NCI-H1048 (cell line): ENCODE measurements at places on chromosomes 13 and 19.

DNA sequence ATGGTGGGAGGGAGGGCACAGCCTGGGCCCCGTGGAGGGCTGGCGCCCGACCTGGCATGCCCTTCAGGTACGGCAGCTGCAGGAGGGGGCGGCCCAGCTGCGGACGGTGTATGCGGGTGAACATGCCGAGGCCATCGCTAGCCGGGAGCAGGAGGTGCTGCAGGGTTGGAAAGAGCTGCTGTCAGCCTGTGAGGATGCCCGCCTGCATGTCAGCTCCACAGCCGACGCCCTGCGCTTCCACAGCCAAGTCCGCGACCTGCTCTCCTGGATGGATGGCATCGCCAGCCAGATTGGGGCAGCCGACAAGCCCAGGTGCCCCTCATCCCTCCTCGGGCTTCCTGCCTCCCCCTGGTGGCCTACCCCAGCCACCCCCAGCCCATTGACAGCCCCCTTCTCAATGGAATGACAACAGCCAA, 16.6 kb upstream of the SHKBP1 start:
- no peak for DNase-seq

- no peak for DNase-seq
Observed at GRCh38 chr19:17497149-17497798, 14.2 kb upstream of the PGLS start.

DNA sequence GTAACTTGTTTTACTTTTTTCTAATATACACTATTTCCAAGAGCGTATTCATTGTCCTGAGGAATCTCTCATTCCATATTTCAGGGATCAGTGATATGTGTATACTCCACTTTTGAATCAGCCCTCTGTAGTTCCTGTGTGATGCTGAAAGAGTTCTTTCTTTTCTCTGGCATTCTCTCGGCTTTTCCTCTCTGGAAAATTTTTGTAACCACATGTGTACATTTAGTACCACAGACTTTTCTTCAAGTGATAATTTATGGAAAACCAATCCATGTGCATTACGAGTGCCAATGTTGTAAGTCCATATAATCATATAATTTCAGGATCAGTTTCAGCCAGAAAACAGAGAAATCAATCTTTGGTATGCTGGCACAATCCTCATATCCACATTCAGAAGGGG, 102.2 kb upstream of the MBNL2 start:
- no peak for DNase-seq

- DNase-seq: no peak
Observed at GRCh38 chr19:28541029-28541428, 671.9 kb downstream of the UQCRFS1 start.

- DNase-seq: no peak
Observed at GRCh38 chr13:95787356-95788099, 110.6 kb downstream of the DNAJC3 start.

DNA sequence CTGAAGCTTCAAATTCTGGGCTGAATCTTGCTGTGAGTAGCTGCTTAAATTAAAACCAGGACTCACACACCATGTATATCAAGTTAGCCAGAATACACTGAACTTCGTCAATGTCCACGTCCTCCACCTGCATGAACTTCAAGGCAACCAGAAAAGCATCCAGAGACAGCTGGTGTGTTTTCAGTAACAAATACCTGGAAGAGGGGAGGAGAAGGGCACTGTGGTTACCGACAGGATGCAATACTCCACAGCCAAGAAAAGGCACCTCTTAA, 20.4 kb downstream of the PROZ start:
- DNase-seq: no peak

DNA sequence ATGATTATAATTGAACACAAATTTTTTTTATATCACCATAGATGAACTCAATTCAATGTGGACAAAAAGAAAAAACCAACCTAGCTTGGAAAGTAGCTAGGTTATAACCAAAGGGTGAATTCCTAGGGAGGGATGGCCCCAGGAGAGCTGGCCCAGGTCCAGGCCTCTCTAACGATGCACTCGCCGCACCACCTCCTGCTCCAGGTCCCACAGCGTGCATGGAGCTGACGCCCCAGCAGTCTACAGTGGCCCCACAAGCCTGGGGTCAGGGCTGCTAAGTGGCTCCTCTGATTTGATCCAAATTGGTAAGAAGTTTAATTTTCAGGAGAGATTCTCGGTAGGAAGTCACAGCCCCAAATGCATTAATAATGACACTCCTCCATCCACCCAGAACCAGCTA, 48.8 kb downstream of the TSHZ3 start:
- no peak for DNase-seq

GRCh38 chr13:110835721-110836604, 78.9 kb downstream of the ANKRD10 start:
- DNase-seq: no peak

DNA sequence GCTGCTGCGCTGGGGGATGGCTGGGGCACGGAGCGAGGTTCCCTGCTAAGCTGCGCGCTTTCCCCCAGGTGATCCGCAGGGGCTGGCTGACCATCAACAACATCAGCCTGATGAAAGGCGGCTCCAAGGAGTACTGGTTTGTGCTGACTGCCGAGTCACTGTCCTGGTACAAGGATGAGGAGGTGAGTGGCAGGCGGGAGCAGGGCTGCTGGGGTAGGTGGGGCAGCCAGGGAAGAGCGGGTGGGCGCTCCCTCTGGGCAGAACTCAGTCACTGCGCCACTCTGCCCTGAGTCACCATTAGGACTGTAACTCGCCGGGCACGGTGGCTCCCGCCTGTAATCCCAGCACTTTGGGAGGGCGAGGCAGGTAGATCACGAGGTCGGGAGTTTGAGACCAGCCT, 23.8 kb downstream of the TMED1 start:
- DNase-seq: no peak

DNA sequence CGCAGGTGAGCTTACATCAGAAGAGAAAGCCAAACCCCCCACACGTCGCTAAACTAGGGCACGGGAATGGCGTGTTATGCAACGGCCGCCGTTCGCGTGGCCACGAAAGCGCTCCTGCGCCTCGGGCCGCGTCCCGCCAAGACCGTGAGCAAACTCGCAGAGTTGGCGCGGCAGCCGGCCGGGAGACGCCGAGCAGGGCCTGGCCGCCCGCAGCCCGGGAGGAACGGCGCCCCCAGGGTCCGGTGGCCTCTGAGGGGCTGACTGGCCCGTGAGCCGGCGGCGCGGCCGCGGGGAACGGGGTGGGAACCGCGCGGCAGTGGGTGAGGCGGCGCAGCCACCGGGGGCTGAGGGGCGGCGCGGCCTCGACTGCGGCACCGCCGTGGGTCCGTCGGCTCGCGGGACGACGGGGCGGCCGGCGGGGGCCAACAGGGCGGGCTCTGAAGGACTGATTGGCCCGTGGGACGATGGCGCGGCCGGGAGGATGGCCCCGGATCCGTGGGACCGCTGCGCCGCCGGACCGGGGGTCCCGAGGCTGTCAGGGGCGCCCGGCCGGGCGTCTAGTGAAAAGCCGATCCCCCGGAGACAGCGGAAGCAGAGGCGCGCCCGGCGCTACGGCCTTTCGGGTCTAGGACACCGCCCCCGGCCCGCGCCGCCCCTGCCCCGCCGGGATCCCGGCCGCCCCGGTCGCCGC, 903 bp downstream of the LATS2 start:
- DNase-seq: no peak

- no peak for DNase-seq
Observed at GRCh38 chr19:43597876-43598275, 1.5 kb downstream of the ZNF576 start.

GRCh38 chr19:32566246-32566830, 14.7 kb upstream of the PDCD5 start:
- DNase-seq: no peak

GRCh38 chr19:14310055-14310454, 71.2 kb upstream of the ADGRE5 start:
- no peak for DNase-seq

DNA sequence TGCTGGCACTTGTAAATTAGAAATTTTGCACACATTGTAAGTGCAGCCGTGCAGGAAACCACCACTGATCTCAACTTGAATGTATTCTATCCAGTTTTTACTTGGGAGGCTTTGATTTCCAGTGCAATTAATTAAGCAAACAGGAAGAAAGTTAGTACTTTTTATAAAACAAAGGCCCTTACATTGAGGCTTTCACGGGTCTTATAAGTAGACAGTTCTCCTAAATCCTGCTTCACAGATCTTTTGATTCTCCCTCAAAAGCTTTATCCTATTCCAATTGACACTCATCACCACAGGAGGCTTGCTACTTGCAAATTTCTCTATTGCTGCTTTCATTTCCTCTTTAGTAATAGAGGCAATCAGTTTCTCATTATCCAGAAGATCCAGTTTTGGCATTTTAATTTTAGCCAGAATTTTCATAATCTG, 90.1 kb downstream of the ERCC5 start:
- DNase-seq: no peak

GRCh38 chr13:112968910-112969691, at the start of gene MCF2L:
Gene MCF2L (plus strand): TSS chr13:112969214. CDS start chr13:112969380, 166 bp downstream.
- DNase-seq: no peak

DNA sequence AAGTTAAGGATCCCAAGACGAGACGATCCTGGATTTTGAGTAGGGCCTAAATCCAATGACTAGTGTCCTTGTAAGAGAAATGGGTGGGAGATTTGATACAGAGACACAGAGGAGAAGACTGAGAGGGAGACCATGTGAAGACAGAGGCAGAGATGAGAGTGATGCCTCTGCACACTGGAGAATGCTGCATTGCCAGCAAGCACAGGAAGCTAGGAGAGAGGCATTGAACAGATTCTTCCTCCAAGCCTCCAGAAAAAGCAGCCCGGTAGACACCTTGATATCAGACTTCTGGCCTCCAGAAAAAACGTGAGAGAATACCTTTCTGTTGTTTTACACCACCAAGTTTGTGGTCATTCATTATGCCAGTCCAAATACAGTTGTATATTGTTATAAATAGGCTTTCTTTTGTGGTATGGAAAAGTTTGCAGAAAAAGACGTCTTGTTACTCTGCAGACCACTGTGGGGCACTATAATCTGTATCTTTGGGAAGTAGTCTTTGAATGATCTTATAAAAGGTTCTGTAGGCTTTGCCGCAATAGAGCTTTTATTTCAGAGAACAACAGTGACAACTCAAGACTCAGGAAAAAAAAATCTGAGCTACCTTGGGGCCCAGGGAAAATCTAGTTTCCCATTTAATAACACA, 17.9 kb upstream of the RFC3 start:
- DNase-seq: no peak

DNA sequence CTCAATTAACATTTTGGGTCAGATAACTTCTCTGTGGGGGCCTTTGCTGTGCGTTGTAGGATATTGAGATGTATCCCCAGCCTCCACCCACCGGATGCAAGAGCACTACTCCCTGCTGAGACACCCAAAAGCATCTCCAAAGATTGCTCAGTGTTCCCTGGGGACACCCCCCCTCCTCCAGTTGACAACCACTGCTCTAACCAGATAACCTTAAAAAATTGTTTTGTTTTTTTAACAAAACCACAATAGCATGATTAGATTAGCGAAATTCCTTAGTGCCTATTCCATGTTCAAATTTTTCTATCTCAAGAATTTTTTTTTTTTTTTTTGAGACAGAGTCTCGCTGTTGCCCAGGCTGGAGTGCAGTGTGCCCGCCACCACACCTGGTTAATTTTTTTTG, 2.6 kb upstream of the EPN1 start:
- DNase-seq: no peak

DNA sequence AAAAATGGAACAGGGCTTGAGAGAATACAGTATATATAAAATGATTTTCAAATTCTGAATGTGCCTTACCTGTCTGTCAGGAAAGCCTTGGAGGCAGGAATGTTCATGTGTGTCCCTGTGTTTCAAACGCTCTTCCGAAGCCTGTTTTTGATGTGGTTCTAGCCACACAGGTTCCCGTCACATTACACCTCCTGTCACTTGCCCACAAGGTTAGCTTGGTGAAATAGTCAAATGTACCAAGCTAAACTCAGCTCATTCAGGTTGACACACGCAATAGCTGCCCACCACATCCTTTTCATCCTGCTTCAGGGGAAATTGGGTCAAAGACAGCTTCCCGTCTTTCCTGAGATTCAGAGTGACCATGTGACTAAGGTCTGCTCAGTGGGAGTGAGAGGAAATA, 574.0 kb downstream of the EFNB2 start:
- DNase-seq: no peak

DNA sequence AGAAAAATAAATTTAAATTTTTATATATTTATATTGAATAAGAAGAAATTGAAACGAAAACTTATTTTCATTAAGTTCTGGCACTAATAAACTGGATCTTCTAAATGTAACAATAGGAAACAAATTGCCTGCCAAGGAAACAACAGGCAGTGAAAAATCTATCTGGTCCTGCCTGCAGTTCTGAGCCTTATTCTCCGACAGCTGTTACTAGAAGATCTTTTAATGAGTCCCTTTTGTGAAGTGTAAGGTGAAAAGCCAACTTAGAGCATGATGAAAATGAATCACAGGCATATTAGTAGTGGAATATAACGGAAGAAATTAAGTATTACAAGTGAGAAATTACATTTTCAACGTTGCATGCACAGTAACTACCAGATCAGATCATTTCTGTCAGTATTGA, 1002.7 kb upstream of the PCDH20 start:
- no peak for DNase-seq

GRCh38 chr13:47218611-47219010, 321.8 kb upstream of the HTR2A start:
- no peak for DNase-seq

DNA sequence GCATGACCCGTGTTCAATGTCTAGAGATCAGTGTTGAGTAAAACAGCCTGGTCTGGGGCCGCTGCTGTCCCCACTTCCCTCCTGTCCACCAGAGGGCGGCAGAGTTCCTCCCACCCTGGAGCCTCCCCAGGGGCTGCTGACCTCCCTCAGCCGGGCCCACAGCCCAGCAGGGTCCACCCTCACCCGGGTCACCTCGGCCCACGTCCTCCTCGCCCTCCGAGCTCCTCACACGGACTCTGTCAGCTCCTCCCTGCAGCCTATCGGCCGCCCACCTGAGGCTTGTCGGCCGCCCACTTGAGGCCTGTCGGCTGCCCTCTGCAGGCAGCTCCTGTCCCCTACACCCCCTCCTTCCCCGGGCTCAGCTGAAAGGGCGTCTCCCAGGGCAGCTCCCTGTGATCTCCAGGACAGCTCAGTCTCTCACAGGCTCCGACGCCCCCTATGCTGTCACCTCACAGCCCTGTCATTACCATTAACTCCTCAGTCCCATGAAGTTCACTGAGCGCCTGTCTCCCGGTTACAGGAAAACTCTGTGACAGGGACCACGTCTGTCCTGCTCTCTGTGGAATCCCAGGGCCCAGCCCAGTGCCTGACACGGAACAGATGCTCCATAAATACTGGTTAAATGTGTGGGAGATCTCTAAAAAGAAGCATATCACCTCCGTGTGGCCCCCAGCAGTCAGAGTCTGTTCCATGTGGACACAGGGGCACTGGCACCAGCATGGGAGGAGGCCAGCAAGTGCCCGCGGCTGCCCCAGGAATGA, 1.5 kb upstream of the CEACAM5 start:
- DNase-seq: no peak

GRCh38 chr13:42876270-42876714, 94.9 kb downstream of the FAM216B start:
- no peak for DNase-seq

GRCh38 chr19:11159598-11160439, 4.2 kb upstream of the SPC24 start:
- DNase-seq: no peak

GRCh38 chr19:55578761-55579747, 1.6 kb downstream of the ZNF579 start:
- no peak for DNase-seq

- no peak for DNase-seq
Observed at GRCh38 chr13:83753912-83754624, 128.2 kb downstream of the SLITRK1 start.
